Stimulated activated CD4-positive, alpha-beta T cell treated with anti-CD3 and anti-CD28 coated beads, Interleukin-4, amount 100 ng/mL, for 1 hour (primary cell): ENCODE measurements at places on chromosomes 5 and 9.
A peak's percentile ranks its signal among the peaks of the same experiment; 100 is the strongest.

DNA sequence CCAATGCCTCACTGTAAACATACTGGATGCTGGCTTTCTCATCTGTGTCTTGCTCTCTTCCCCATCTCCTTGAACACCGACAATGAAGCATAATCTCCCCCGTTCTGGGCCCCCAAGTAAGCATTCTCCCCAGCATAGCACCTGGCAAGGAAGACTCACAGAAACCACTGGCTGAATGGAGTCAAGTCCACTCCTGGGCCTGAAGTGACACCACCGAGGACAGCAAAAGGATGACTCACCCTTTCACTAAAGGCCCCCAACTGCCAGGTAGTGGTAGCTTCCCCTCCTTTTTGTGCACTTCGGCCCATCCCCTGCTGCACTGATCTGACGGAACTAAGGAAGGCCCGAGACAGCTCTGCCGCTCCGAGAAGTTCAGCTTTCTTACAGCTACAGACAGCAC, 9.4 kb downstream of the VDAC1 start:
- DNase-seq: no peak

DNA sequence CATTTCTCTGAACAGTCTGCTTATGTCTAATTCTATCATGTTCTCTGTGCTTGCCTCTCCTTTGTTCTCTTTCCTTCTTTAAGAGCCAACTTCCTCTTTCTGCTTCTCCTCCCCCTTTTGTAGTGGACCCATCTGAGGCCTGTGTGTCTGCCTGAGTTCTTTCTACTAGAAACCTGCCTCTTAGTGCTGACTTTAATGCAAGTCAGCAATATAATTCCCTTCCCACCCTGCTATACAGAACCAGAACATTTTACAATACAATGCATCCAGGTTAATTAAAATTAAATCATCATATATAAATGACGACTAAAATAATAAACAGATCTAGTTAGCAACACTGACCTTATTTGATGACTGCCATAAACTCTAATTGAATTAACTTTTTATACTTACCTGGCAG, 82.6 kb upstream of the GAS1 start:
- DNase-seq: no peak

DNA sequence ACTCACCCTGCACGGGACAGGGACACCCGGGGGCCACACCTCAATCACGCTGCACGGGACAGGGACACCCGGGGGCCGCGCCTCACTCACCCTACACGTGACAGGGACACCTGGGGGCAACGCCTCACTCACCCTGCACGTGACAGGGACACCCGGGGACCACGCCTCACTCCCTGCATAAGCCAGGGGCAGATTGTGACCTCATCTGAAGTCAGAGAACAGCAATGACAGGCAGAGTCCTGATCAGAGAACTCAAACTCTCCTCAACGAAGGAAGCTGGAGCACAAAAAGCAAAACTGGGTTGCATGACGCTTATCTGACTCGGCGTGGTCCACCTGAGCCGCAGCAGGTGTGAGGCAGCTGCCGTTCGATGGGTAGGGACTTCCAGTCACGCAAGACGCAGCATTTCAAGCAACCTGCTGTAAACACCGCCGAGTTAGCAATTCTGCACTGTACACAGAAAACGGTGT, 3.2 kb downstream of the TERT start:
- no peak for DNase-seq

DNA sequence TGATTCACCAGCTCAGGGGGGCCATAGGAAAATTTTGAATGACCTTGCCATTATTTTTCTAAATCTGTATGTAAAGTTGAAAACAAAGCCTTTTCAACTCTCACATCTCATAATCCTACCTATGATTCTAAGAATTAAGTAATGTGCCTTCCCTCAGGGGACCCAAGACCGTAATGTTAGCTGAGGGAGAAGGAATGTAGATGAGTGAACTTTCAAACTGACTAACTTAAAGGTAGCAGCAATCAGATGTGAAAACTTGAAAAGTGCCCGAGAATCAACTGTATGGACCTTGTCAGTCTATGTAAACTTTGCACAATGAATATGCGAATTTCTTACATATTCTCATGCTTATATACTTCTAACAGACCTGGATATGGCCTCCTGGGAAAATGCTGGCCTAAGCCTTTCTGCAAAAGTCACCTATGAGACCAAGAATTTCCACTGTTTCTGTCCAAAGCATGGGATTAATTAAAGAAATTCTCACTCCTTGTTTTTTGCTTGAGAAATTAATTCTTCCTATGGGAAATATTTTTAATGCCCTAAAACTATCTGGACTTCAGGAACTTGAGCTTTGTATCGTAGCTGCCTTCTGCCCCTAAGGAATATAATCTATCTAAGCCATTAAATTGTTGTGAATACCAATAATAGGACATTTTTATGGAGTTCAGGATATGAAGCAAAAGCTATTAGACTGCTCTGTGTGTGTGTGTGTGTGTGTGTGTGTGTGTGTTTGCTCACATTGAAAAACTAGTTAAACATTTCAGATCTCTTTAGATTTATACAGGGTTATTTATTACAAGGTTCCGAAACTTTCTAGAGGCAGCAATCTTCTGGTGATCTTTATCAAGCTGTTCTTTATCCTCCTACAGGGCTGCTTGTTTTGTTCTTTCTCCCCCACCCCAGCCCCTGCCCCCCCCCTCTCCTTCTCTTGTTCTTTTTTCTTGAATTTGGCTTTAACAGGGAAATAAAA, 169.1 kb upstream of the CLINT1 start:
- no peak for DNase-seq

- DNase-seq: peak; percentile 6
Observed at GRCh38 chr5:149271195-149271715, 404 bp upstream of the AFAP1L1 start.

GRCh38 chr9:91161465-91162300, 200.0 kb downstream of the AUH start:
- no peak for DNase-seq

DNA sequence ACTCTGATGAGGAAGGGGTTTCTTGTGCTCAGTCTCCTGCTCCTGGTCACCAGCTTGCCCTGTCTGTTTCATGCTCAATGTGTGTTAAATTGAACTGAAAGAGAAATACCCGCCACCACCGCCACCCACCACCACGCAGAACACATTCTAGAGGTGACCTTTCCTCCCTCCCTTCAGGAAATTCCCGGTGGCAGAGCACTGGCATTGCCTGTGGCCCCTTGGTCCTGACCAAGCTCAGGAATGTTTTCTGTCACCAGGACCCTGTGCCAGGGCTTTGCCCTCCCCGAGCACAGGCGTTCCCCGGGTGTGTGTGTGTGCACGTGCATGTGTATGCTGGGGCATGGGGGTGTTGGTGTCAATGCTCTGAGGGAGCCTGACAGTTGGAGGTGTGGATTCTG, 10.2 kb upstream of the SLC25A51 start:
- no peak for DNase-seq

GRCh38 chr5:14309878-14310531, 166.9 kb downstream of the TRIO start:
- DNase-seq: no peak

DNA sequence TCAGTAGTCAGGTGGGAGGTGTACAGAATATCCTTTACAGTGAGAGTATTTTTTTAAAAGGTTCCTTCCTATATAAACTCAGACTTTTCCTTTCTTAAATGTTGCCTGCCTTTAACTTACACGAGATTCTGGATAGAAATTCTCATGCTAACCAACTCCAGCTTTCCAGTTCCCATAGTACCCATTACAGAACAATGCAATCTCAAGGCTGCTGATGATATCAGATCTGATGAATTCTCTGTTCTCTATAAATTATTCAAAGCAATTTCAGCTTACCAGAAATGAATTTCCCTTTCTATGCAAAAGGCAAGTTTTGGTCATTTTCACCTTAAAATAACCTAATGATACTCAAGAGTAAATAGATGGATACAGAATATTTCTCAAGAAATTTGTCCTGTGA, 90.3 kb downstream of the NUDT12 start:
- DNase-seq: no peak

DNA sequence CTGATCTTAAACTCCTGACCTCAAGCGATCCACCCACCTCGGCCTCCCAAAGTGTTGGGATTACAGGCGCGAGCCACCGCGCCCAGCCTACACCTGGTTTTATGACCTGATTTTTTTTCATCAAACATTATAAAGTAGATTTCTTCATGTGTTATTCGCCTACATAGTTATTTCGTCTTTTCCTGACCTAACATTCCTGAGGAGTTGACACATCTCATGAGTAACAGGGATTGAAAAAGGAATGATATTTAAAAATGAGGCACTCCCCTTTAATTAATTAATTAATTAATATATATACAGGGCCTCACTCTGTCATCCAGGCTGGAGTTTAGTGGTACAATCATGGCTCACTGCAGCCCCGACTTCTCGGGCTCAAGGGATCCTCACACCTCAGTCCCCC, 20.2 kb upstream of the MTMR12 start:
- no peak for DNase-seq

- no peak for DNase-seq
Observed at GRCh38 chr5:36957953-36958537, 81.5 kb downstream of the NIPBL start.

- no peak for DNase-seq
Observed at GRCh38 chr9:17330097-17330496, 195.3 kb downstream of the CNTLN start.

- no peak for DNase-seq
Observed at GRCh38 chr5:107005161-107005560, 665.6 kb downstream of the EFNA5 start.

GRCh38 chr9:35690614-35691333, 1.0 kb upstream of the TPM2 start:
- DNase-seq: peak; percentile 38

GRCh38 chr5:166342402-166342801, 1949.0 kb upstream of the WWC1 start:
- DNase-seq: no peak

GRCh38 chr9:21994556-21995005, at the start of gene CDKN2B-AS1:
TSS of gene CDKN2B-AS1 (plus strand) at chr9:21994791.
- DNase-seq: peak; percentile 33

DNA sequence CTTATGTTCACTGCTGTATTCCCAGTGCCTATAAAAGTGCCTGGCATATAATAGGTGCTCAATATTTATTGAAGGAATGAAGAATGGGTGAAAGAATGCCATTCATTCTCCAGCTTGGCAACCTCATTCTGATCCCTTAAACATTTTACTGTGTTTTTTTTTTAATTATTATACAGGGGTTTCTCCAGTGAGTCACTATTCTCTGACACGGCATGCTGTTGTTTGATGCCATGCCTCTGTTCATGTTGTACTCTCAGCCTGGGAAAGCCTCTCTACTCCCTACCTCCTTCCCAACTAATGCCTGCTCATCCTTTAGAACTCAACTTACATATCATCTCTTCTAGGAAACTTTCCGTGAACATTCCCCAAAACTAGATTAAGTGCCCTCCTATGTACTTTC, 70.2 kb upstream of the PHF24 start:
- no peak for DNase-seq

GRCh38 chr5:167413506-167413905, 877.9 kb upstream of the WWC1 start:
- no peak for DNase-seq
